ENCODE measurements at places on chromosomes 11 and 22.

DNA sequence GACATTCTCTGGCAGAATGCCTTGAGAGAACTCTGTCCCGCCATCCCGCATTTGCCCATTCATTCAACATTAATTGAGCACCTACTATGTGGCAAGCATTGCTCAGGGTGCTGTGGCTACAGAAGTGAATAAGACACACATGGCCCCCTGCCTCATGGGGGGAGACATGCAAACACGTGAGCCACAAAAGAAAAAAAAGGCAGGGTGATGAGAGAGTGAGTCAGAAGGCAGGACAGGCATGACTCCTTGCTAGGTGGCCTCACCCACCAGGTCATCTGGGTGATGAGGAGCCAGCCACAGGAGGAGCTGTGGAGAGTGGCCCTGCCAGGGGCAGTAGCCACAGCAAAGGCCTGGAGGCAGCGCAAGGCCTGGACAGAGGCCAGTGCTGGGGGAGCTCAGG, 4.9 kb downstream of the CHRM4 start:
- DNase-seq = no peak

DNA sequence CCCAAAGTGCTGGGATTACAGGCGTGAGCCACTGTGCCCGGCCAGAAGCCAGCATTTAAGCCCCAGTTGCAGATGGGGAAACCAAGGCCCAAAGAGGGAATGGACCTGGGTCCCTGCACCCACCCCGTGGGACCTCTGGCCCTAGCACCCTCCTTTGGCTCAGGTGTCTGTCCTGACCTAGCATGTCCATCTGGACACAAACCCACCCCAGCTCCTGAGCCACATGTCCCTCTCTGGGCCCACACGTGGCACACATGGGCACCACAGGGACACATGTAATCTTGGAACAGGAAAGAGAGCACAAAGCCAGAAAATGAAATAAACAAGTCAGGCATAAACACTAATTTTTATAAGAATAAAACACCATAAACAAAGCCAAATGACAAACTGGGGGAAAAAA, 9.6 kb downstream of the GGT5 start:
- no peak for DNase-seq

DNA sequence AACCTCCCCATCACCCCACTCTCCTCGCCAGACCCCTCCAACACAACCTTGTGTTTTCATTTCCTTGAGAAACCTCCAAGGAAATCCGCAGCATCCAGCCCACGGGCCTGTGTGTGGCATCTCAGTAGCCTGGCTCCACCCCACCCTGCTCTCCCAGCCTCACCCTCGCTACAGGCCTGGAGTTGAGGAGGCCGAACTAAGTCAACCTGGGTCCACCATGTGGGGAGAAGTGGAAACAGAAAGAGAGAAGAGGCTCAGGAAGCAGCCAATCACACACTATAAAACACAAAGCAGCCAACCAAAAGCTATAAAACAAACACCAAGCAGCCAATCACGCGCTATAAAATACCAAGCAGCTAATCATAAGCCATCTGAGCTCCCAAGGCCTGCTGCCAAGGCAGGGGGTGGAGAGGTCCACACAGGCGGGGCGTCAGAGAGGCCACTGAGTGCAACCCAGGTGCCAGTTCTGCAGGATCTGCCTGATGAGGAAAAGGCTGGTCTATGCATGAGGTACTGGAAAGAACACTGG, 72.0 kb downstream of the MICAL3 start:
- no peak for DNase-seq

GRCh38 chr11:22711880-22712279, 45.5 kb downstream of the GAS2 start:
- no peak for DNase-seq

DNA sequence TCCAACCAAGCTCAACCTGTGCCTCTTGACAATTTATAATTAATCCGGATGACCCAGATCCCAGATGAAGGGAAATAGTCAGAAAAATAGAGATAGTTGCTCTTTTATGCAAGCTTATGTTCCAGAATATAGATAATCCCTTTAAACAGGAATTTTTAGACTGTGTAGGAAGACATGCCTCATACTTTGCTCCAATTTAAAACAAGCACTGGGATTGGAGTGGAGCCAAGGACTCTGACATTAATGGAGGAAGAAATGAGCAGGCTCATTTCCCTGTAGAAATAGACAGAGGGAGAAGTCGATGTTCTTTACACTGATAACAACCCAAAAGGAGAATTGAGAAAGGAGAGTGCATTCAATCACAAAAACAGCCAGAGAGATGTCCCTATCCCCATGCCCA, 70.1 kb upstream of the LRRC55 start:
- no peak for DNase-seq

- DNase-seq = no peak
These were observed 11.4 kb upstream of the FAM83F start for GRCh38 chr22:39983346-39983745.

DNA sequence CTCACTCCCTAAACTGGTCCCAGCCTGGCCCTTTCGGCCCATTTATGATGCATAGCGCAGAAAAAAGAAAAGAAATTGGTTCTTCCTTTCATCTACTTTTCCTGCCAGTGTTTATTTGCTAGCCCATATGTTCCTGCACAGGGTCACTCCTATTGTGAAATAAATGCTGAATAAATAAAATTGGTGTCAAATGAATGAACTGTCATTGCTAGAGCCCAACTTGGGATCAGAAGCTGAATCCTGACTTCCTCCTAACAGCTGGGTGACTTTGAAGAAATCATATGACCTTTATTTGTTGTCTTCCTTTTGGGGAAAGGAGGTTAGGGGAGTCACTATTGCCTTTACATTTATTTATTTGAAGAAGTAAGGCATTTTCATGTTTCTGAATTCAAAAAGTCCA, 92.0 kb downstream of the PRR5L start:
- DNase-seq = peak; percentile 12
